ENCODE measurements at places on chromosomes 5 and 9.

DNA sequence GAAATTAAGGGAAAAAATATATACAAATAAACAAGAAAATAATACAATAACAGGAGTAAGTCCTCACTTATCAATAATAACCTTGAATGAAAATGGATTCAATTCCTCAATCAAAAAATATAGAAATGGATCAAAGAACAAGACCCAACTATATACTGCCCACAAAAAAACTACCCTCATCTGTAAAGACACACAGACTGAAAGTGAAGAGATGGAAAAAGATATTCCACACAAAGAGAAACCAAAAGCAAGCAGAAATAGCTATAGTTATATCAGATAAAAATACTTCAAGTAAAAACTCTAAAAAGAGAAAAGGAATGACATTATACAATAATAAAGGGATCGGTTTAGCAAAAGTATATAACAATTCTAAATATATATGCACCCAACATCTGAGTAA is 66.5 kb downstream of the KIAA0825 start:
- no peak for DNase-seq

DNA sequence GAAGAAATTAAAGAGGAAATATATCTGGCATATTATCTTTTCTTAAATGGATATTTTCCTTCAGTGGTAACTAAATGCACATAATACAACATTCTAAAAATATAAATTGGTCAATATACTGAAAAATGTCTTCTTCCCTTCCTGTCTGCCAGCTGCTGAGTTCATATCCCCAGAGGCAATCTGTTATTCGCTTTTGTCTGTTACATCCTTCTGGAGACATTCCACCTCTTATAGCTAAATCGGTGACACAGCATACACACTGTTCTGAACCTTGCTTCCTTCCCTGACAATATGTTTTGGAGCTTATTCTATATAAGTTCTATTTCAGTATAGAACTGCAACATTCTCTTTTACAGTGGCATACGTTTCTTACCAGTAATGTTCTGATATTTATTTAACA is 147.8 kb downstream of the TENT4A start:
- no peak for DNase-seq

DNA sequence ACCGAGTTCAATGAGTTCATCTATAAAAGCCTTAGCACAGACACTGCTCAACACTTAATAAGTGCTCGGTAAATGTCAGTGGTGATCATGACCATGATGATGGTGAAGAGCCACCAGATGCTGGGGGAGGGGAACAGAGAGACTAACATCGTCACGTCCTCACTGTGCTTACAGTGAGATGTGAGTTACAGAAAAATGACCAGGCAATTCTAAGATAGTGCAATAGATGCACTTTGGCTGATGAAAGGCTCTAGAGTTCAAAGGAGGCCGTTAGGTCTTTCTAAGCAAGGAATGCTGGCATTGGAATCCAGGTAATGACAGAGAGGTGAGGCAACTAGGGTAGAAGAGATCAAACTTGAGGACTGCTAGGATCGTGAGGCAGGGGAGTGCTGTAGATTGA is 36.7 kb downstream of the ARL15 start:
- no peak for DNase-seq

DNA sequence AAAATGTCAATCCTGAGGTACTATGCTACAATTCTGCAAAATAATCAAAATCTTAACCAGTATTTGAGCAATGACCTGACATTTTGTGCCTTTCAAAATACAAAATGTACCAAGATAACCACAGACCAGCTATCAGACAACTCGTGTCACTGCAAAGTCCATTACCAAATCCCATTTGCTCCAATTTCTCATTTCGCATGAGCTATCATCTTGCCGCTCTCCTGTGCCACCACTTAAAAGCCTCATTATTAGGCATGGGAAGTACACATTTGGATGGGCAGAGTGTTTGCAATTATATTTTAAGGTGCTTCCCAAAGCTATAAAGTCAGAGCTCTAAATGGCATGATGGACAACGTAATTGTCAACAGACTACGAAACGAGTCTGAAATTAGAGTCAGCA is 205.2 kb downstream of the AGTPBP1 start:
- DNase-seq = no peak

- no peak for DNase-seq
Measured at GRCh38 chr5:156819537-156819936, 30.6 kb upstream of the PPP1R2B start.

DNA sequence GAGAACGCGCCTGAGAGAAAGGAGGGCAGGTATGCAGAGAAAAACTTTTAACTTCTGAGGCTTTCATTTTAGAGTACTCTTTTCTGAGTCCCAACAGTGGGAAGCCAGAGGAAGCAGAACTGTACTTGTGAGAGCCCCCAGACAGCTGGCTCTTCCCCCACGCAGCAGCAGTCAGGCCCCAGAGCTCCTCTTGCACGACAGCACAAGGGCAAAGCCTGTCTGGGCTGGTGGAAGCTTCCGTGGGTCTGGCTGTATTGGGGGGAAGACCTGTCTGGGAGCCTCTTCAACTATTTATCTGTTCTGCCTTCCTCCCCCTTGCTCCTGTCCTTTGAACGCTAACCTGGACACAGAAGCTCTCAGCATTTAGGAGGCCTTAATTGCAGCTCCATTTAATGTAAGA is 68.2 kb downstream of the THBS4 start:
- DNase-seq = no peak

DNA sequence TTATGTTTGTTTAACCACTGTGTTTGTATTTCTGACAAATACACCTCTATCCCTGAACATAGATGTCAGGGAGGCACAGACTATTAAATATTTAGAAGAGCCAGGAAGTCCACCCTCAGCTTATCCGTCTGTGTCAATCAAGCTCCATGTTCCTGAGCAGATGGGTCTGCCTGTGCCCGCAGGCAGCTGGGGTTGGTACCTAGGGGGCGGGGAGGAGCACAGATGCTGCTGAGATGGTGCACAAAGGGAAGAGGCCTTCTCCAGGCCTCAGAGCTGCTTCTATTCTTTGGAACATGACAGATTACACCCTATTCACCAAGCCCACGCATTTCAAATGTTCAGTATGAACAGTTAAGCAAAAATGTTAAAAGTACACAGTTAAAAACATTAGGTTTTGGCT is 142.1 kb downstream of the EPB41L4A start:
- DNase-seq = no peak

DNA sequence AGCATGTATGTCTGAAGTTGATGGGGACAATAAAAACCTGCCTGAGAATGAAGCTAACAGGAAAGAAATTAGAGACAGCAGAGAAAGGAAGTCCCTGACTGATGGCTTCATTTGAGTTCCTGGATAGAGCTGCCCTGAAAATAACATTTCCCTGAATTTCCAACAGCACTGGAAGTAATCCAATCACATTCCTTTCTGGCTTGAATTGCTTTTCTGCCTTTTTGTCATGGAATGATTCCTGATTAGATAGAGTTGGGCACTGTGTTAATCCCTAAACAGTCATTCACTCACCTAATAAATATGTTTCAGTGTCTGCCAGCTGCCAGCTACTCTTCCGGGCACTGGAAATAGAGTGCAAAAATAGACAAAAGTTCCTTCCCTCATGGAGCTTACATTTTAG is 30.0 kb upstream of the SH3RF2 start:
- no peak for DNase-seq

GRCh38 chr9:3708751-3709150 is 182.9 kb upstream of the RFX3 start:
- DNase-seq = no peak

DNA sequence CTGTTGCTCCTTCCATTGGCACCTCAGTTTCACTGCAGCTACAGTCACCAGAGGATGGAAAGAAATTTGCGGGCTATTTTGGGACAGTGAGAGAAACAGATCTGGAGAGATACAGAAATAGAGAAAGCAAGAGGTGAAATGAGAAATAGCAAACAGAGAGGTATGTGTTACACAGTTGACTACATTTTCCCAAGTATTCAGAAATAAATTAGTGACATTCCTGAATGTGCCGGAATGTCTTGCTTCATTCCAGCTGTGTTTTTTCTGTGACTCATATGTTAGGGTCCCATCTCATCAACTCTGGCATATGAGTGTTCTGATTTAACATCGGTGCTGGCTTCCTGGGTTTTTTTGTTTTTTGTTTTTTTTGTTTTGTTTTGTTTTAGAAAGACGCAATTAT is 63.8 kb upstream of the ZNF462 start:
- DNase-seq = no peak

DNA sequence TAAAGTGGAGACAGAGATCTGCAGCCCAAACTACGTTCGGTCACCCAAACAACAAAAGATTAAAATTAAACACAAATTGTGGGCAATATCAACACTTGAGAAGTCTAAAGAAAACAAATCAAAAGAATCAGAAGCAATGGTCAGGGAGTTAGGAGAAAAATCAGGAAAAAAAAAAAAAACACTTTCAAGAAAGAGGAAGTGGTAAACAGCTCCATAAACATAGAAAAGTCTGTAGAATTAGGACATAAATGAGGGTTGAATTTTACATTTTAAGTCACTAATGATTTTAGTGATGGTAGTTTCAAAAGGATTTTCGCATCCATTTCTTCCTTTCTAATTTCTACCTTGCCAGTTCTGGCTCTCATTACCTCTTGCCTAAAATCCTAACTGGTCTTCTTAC is 10.1 kb downstream of the RNF145 start:
- DNase-seq = no peak

GRCh38 chr5:16108418-16108817 is 71.2 kb downstream of the MARCHF11 start:
- DNase-seq = no peak

GRCh38 chr9:98790134-98790841 is 6.1 kb downstream of the ANKS6 start:
- DNase-seq = no peak

- no peak for DNase-seq
Measured at GRCh38 chr9:112044881-112045280, 130.2 kb downstream of the SUSD1 start.

DNA sequence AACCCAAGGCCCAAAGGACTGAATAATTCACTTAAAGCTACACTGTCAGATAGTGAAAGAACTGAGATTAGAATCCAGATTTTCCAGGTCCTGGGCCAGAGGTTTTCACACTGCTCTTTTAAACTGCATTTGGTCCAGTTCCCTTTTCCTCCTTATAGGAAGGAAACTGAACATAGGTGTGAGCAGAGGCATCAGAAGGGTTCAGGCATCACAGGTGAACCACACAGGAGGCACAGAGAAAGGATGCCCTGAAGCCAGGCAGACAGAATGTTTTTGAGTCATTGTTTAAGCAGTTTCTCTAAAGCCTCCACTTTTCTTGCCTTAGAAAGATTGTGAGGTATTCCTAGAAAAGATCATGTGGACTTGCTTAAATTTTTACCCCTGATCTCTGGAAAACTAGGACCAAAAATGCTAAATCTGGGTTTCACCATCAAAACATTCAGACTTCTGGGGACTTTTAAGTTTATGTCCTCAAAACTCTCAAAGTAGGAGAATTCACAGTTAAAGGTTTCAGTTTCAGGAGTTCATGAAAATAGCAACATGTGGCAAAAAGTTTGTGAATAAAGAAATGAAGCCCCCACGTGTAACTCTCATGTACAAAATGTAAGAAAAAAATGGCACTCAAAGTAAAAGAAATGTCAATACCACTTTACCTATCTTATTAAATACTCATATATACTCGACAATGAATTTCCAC is 386.1 kb downstream of the NTRK2 start:
- DNase-seq = no peak

DNA sequence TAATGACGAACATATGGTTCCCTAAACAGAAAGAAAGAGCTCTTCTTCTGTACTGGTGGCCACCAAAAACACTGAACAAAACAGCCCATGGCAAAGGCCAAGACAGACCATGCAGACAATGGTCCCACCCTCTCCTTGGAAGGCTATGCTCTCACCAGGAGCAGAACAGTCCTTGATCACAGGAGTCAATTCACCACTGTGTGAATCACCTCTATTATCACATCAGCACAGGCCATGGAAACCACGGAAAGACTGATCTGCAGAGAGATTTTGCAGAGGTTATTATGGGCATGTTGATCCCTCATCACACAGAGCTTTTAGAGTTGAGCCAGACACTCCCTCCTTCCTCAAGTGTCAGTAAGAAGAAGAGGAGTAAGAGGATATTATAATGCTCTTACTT is 134.0 kb upstream of the RASEF start:
- DNase-seq = no peak

- no peak for DNase-seq
Measured at GRCh38 chr9:92616199-92616641, 53.7 kb downstream of the IPPK start.

GRCh38 chr5:126512451-126512850 is 82.6 kb downstream of the ALDH7A1 start:
- no peak for DNase-seq

DNA sequence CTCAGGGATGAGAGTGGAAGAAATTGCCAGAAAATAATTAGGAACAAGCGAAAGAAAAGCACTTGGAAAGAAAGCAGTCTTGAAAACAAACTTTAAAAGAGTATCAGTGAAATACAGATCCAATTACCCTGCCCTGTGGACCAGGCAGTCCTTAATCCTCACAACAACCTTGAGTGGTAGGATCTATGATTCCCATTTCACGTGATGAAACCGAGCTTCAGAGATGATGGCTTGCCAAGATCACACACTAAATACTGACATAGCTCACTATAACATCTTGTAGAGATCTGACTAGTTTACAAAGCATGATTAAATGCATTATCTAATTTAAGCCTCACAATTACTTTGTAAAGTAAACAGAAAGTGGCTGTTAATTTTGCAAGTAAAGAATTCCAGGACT is 55.5 kb upstream of the ABCA1 start:
- no peak for DNase-seq

- no peak for DNase-seq
Measured at GRCh38 chr9:81558091-81558830, 131.1 kb downstream of the TLE1 start.

DNA sequence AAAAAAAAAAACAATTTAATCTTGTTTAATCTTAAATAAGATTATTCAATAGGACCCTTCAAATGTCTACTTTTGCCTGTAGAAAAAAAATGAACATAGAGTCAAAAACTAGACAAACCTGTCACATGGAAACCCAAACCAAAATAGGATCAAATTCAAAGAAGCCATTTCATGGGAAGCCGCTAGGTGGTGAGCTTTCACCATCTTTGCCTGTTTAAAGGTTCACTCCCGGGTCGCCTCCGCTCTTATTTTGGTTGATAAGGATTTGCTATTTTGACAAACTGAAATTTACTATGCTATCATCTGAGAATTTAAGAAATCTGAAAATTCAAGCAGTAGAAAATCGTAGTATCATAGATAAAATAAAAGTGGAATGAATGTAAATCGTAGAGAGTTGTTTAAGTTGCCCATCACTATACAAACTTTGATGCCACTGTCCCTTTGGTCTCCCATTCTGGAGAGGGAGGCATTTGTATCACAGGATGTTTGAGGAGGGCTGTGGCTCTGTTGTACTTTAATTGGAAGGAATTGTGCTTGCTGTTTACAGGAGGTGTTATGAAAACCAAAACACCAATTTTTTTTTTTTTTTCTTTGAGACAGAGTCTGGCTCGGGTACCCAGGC is 43.5 kb upstream of the DNAH5 start:
- DNase-seq = peak; percentile 3

Data from stimulated activated CD4-positive, alpha-beta T cell treated with anti-CD3 and anti-CD28 coated beads, Interleukin-12 subunit alpha, Interleukin-12 subunit beta, amount 100 ng/mL, for 4 hours (primary cell).